ENCODE measurements at places on chromosomes 5 and 9. TPM values are rescaled to one million over a fixed set of nuclear protein-coding genes. Genes with fewer than 3 reads are reported as not detected.
A peak's percentile ranks its signal among the peaks of the same experiment; 100 is the strongest.

GRCh38 chr9:13603921-13604320 lies 324.4 kb upstream of the MPDZ start:
- no peaks in the 10 kb centered on the region for H3K4me1 ChIP-seq
- no peak overlapping the region for H3K27ac ChIP-seq
- no peaks in the 10 kb centered on the region for H3K27me3 ChIP-seq
- H3K36me3 ChIP-seq = no peaks in the 10 kb centered on the region
- no peak overlapping the region for H3K4me3 ChIP-seq

GRCh38 chr9:120366644-120367019 lies 213.3 kb downstream of the CDK5RAP2 start:
- no peak overlapping the region for H3K4me3 ChIP-seq
- DNase-seq = no peak
- no peaks in the 10 kb centered on the region for H3K27me3 ChIP-seq
- H3K27ac ChIP-seq = no peak overlapping the region

- H3K27me3 ChIP-seq = no peaks in the 10 kb centered on the region
- peaks cover 20% of the 10 kb centered on the region for H3K36me3 ChIP-seq
- no peak for DNase-seq
These were observed 61.6 kb downstream of the ICE1 start for GRCh38 chr5:5483880-5484598.

- H3K36me3 ChIP-seq = no peaks in the 10 kb centered on the region
- no peaks in the 10 kb centered on the region for H3K4me1 ChIP-seq
- no peaks in the 10 kb centered on the region for H3K27me3 ChIP-seq
- no peak overlapping the region for H3K4me3 ChIP-seq
- H3K27ac ChIP-seq = no peak overlapping the region
These were observed 2.1 kb downstream of the PCDHA2 start for GRCh38 chr5:140796718-140797095.

- peak overlapping the region; percentile 35 for H3K27ac ChIP-seq
- peaks cover 8% of the 10 kb centered on the region for H3K36me3 ChIP-seq
- H3K27me3 ChIP-seq = no peaks in the 10 kb centered on the region
- peaks cover 8% of the 10 kb centered on the region for H3K4me1 ChIP-seq
- no peak for DNase-seq
These were observed 25.8 kb downstream of the RFX3 start for GRCh38 chr9:3500044-3500443.

DNA sequence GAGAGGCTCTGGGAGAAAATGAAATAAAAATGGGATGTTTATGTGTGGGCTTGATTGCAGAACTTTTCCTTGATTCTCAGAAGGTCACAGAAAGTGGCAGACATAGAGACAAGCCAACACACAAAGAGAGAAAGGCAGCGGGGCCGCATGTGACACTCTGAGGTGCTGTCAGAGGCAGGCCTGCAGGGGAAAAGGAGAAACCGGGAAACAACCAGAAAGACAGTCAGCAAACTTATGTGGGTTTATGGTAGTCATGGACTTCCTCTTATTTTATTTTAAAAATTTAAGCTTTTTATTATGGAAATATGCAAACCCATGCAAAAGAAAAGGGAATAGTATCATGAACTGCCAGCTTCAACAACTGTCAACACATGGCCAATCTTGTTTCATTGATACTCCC lies 16.3 kb upstream of the IGFBPL1 start:
- H3K4me3 ChIP-seq = no peak overlapping the region
- H3K4me1 ChIP-seq = no peaks in the 10 kb centered on the region
- peaks cover 10% of the 10 kb centered on the region for H3K27me3 ChIP-seq
- no peak overlapping the region for H3K27ac ChIP-seq
- no peaks in the 10 kb centered on the region for H3K36me3 ChIP-seq

DNA sequence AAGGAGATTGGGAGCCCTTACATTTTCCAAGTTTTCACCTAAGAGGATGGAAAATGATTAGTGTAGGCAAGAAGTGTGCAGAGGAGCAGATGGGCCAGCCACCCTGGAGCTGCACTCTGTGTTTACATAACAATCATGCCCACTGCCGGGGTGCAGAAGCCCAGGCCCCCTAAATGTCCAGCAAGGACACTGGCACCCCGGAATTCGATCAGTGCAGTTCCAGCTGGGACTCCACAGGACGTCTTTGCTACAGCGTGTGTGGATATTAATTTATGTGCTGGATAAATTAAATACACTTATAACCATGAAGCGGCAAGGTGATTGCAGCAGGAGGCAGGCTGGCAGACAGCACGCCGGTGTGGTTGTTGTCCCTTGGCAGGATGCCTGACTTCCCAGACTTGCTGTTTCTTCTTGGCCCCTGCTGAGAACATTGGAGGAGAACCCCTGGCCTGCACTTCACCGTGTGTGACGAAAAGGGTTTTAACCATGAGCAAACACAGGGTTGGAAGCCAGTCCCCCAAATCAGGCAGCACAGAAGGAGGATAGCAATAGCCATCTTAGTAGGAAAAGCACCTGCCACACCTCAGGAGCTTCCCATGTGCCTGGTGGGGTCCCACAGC lies 73.7 kb downstream of the GADD45G start:
- H3K4me3 ChIP-seq = no peak overlapping the region
- H3K27ac ChIP-seq = no peak overlapping the region
- no peaks in the 10 kb centered on the region for H3K27me3 ChIP-seq
- peaks cover 7% of the 10 kb centered on the region for H3K4me1 ChIP-seq

DNA sequence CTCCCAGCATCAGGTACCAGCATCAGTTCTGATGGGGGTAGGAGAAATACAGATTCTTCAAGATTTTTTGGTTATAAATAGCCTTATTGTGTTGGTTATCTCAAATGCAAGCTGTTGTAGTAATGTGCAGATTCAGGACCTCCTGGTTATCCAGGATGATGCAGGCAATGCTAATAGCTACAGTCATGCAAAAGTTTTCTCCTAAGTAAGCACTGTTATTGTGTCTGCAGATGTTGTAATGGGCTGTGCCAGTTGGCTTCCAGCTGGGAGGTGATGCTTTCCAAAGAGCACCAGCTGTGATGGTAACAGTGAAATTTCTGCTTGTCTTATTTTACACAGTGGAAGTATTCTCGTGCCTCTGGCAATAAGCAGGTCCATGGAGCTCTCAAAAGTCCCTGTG lies 719.2 kb upstream of the CTNND2 start:
- no peak overlapping the region for H3K27ac ChIP-seq
- H3K4me3 ChIP-seq = no peak overlapping the region
- H3K4me1 ChIP-seq = no peaks in the 10 kb centered on the region

DNA sequence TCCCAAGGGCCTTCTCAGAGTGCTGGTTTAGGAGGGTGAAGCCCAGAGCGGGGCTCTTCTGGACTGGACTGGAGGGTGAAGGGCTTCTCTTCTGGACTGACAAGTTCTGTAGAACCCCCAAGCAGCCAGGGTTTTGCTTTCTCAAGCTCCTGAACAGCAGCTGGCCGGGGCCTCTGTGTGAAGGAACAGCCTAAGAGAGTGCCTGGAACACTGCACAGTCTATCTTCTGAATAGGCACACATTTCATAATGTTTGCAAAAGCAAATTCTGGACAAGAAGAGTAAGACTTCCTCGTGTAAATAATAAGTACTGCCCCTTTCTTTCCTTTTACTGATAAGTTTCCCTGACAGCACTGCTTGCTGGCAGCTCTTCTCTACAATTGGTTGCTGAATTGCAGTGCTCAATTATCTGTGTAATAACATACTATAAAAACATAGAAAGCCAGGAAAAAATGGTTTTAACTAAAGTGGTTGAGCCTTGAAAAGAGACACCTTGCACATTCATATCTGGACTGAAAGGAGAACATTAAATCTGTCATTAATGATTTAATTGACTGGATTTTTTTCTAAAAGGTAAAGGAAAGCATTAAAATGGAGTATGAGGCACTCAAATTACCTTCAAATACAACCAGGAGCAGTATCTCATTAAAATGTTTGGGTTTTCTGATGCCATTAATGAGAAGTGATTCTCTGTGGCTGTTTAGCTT lies 20.5 kb downstream of the MAST4 start:
- peak overlapping the region; percentile 72 for H3K27ac ChIP-seq
- peaks cover 38% of the 10 kb centered on the region for H3K4me1 ChIP-seq
- H3K36me3 ChIP-seq = peaks cover 2% of the 10 kb centered on the region
- no peak for DNase-seq

GRCh38 chr5:83715236-83716065 lies 5.2 kb downstream of the HAPLN1 start:
- DNase-seq = no peak
- H3K27ac ChIP-seq = no peak overlapping the region
- peaks cover 29% of the 10 kb centered on the region for H3K27me3 ChIP-seq
- H3K4me3 ChIP-seq = no peak overlapping the region

DNA sequence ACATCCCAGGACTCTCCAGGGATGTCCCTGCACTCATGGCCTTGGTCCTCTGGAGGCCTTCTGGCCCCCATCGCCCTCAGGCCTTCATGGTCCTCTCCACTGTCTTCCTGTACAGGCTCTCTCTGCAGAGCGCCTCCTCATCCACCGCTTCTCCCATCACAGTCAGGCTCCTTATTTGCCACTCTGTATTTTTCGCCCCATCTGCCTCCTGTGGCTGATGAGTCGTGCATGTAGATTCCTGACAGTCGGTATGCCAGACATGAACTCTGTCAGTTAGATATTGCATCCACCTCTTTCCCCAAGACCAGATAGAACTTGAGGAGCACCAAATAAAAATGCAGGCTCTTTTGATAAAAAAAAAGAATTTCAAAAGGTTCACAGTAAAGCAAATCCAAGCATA lies 362.8 kb downstream of the IRX1 start:
- H3K4me3 ChIP-seq = no peak overlapping the region
- H3K36me3 ChIP-seq = no peaks in the 10 kb centered on the region
- no peaks in the 10 kb centered on the region for H3K27me3 ChIP-seq
- H3K27ac ChIP-seq = no peak overlapping the region

DNA sequence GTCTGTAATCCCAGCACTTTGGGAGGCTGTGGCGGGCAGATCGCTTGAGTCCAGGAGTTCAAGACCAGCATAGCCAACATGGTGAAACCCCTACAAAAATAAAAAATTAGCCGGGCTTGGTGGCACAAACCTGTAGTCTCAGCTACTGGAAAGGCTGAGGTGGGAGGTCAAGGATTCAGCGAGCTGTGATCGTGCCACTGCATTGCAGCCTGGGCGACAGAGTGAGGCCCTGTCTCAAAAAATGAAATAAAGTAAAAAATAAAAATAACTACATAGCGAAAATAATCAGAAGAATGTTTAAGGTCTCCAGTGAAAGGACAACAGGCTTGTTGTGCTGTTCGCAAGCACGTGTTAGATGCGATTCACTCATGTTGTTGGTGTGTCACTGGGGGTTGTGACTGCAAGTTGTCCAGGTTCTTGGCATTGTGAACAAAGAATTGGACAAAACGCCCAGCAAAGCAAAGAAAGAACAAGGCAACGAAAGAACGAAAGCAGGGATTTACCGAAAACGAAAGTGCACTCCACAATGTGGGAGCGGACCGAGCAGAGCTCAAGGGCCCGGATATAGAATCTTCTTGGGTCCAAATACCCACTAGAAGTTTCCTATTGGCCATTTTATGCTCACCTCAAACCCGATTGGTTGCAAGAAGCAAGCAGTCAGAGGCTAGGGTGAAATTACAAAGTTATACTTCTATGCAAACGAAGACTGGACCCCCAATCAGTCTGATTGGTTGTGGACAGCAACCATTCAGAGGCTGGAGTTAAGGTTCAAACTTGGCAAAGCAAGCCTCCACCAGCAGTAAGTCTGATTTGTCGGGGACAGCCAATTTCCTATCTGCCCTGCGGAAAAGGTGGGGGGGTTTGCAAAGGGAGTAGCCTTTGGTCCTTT lies 844 bp upstream of the MCCC2 start:
- DNase-seq = peak; percentile 49
- peak overlapping the region; percentile 96 for H3K27ac ChIP-seq
- peaks cover 31% of the 10 kb centered on the region for H3K4me1 ChIP-seq
- peaks cover 7% of the 10 kb centered on the region for H3K36me3 ChIP-seq
- peak overlapping the region; percentile 80 for H3K4me3 ChIP-seq

- H3K27me3 ChIP-seq = peaks cover 20% of the 10 kb centered on the region
- DNase-seq = no peak
- H3K4me1 ChIP-seq = peaks cover 9% of the 10 kb centered on the region
- H3K4me3 ChIP-seq = no peak overlapping the region
- H3K36me3 ChIP-seq = peaks cover 2% of the 10 kb centered on the region
These were observed 52.2 kb downstream of the PDE8B start for GRCh38 chr5:77262697-77263096.

DNA sequence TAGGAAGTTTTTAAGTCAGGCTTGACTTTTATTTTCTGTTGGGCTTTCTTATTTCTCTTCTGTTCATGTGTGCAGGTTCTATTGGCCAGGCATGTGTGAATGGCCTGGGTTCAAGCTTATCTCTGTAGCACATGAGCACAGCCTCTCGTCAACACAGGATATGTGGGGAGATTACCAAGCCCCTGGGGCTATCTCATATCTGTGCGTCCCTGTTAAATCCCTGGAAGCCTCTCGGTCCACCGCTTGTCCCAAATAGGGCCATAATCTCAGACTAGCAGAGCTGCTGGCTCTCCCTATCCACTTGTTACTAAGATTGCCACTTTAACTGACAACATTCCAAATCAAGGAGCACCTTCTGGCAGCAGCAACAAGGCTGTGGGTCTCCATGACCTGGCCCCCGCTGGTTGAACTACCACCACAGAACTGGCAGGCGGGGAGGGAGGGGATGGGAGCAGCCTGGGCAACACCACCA lies 28.4 kb upstream of the EBF1 start:
- no peak for DNase-seq
- H3K27ac ChIP-seq = no peak overlapping the region
- peaks cover 5% of the 10 kb centered on the region for H3K4me1 ChIP-seq
- H3K27me3 ChIP-seq = peaks cover 59% of the 10 kb centered on the region
- no peaks in the 10 kb centered on the region for H3K36me3 ChIP-seq

- H3K27ac ChIP-seq = no peak overlapping the region
- H3K27me3 ChIP-seq = no peaks in the 10 kb centered on the region
- DNase-seq = no peak
- H3K4me3 ChIP-seq = no peak overlapping the region
- H3K36me3 ChIP-seq = no peaks in the 10 kb centered on the region
These were observed 87.5 kb downstream of the KLHL3 start for GRCh38 chr5:137648361-137648760.

DNA sequence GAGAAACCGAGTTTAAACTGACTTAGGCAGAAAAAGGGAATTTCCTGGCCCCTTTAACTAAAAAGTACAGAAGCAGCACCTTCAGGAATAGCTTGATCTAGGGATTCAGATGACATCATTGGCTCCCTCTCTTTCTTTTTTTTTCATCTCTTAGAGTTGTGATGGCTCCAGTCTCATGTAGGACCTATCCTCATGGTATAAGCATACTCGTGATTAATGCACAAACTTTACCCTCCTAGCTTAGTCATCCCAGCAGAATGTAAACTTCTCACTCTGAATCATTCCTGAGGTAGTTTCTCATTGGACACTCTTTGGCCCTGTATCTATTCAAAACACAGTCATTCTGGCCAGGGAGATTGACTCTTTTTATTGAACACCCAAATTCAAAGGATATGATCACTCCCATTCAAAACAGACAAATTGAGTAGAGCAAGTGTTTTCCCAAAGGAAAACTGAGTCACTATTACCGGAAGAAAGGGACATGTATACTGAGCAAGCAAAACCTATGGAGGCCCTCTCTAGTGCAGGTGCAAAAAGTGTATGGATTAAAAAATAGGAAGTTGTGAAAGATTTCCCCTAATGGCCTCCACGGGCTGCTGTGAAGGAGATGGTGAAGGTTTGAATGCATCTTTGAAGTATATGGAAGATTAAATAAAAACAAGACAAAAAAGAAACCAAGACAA lies 27.6 kb upstream of the SMIM23 start:
- no peaks in the 10 kb centered on the region for H3K4me1 ChIP-seq
- H3K27me3 ChIP-seq = peaks cover 16% of the 10 kb centered on the region
- H3K36me3 ChIP-seq = no peaks in the 10 kb centered on the region
- no peak overlapping the region for H3K4me3 ChIP-seq
- H3K27ac ChIP-seq = no peak overlapping the region

Gene PFN3
- total RNA-seq = not detected

Gene IARS1
- 179 TPM for total RNA-seq

Gene GFI1B
- total RNA-seq = not detected

Gene OGN
- not detected for total RNA-seq

Gene BSPRY
- 7.2 TPM for total RNA-seq

Data from activated CD8-positive, alpha-beta memory T cell treated with anti-CD3 and anti-CD28 coated beads, Interleukin-2, amount 10 ng/mL, durations not matched to agents 7 days and 5 days (primary cell).